ENCODE measurements at places on chromosomes 12 and 14.

DNA sequence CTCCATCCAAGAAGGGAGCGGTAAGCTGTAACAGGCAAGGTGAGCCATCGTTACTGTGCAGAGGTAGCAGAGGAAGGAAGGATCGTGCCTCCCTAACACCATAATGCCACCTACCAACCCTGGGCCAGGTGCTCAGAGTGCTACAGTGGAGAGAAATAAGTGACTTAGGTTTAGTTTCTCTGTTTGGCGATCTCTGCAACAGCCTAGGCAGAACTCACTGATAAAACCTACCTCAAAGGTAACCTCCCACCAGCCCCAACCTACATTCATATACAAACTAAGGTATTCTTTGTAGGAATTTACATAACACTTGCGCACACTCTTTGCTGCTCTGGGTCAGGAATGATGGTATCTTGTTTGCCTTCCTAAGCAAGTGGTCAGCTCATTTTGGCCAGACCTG, 93.4 kb upstream of the TMEM132D start:
- DNase-seq = no peak

DNA sequence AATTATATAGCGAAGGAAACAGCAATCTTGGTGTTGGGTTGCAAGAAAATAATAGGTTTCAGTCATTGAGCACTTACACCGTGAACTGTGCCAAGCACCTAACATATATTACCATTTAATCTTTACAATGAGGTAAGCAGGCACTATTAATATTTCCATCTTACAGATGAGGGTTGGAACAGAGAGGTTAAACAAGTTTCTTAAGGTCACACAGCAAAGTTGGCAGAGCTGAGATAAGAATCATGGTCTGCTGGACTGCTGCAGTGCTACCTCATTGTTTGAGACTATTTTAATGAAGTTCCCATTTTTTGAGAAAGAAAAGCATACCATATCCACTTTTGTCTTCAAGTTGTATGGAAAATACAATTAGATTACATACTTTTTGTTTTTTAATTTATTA, 1.7 kb downstream of the ERG28 start:
- DNase-seq = no peak

- DNase-seq = no peak
Measured at GRCh38 chr14:72847721-72848120, 46.2 kb downstream of the DPF3 start.

- DNase-seq = no peak
Measured at GRCh38 chr12:107661830-107662229, 23.8 kb upstream of the PWP1 start.

DNA sequence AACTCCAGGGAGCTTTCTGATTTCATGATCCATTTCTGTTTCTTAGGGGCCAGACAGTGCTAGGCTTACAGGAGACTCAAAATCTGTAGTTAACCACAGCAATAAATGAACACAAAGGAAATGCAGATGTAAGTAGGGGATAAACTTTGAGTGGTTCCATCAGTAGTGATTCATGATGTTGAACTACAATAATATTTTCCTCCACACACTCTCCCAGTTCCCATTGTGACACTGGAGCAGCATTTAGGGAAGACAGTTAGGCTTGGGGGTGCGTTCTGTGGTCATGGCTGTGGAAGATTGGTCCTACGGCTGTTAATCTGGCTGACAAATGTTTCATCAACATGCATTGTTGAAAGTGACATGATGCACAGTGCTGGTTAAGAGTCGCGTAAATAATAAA, 66.9 kb downstream of the HMGA2 start:
- DNase-seq = no peak

DNA sequence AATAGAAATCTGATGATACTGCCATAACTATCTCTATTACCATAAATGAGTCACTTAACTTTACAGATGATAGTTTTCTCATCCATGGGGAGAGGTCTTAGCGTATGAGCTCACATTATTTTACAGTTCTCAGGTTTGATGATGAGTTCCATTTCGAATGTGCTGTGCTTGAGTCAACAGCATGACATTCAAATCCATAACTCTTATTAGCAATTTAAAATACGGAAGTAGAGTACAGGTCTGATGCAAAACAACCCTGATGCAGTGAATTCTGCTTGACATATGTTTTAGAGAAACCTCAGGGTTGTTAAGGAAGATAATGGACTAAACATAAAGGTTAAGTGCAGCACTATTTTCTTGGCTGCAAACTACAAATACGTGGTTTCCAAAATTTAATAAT, 30.0 kb downstream of the C14orf39 start:
- no peak for DNase-seq

DNA sequence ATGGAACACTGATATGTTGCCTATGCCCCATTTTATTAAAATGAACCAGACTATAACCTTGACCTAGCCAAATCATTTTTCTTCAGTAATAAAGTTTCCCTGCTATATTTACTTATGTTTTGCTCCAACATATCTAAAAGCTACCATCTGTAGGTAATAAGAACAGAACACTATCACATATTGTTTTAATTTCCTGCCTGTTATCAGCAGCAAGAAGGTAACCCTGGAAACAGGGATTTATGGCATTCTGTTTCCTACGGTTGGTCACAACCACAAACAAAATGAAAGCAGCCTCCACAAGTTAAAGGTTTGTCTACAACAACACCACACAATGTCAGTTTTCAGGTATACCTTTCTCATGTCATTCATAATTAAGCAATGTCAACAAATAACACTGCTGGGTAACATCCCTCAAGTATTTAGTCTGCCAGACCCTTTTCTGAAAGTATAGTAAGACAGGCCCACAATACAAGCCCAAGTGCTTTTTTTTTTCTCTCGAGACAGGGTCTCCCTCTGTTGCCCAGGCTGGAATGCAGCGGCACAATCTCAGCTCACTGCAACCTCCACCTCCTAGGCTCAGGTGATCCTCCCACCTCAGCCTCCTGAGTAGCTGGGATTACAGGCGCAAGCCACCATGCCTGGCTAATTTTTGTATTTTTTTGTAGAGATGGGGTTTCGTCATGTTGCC, 25.5 kb downstream of the GCH1 start:
- DNase-seq = no peak

DNA sequence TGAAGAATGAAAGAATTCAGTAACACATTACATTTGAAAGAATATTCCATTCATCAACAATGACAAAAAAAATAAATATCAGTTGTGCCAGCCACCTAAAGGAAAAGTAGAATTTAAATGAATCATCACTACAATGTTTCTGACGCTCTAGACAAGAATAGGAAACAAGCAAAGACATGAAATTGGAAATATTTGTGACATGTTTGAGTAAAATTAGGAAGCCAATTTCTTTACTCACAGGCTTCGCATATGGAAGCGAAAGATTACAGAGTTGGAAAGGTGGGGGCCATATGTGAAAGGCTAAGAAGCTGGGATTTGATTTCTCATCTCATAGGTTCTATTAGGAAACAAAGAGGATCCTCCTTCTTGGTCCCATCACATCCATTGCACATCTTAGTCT, 279.0 kb downstream of the IPO8 start:
- no peak for DNase-seq

DNA sequence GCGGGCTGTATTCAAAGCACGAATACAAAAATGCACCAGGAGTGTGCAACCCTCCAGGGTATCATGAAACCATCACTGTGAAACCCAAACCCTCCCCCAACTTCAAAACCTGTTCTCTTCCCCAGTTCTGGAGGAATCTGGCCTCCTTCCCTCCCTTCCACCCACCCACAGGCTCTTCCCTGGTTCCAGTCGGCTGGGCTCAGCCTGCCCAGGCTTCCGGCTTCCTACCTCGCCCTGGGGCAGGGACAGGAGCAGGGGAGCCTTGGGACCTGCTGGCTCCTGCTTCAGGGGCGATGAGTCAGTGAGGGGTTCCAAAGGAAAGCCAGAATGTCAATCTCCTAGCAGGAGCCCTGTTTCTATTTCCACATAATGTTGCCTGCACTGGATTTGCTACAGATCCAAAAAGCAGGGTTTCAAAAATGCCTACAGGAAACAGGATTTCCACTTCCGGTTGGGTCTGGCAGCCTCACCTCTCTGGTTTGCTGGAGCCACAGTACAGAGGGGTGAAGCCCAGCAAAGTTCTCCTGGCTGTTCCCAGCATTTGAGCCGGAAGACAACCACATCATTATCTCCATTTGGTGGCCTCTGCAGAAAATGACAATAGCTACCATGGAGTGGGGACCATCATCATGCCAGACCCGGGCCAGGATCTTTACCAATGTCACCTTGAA, 278.3 kb downstream of the DPF3 start:
- DNase-seq = no peak

DNA sequence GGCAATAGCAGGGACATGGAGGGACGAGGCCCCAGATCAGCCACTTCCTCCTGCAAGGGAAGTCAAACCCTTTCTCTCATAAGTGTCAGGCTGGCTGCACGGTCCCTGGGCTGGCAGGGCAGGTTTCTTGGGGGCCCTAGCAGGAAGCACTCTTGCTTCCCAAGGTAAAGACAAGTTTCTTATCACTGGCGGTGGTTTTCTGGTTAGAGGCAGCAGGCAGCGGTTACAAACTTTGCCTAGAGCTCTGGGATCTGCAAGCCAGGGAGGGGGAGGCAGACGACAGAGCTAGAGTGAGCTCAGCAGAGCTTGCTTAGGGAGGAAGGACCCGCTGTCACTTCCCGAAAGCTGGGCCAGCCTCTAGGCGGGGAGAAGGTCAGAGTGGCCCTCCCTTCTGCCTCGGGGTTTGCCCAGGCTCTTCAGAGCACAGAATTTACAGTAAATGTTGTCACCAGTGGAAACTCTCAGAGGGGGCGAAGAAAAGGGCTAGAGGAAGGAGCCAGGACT, 20.4 kb downstream of the BATF start:
- no peak for DNase-seq

DNA sequence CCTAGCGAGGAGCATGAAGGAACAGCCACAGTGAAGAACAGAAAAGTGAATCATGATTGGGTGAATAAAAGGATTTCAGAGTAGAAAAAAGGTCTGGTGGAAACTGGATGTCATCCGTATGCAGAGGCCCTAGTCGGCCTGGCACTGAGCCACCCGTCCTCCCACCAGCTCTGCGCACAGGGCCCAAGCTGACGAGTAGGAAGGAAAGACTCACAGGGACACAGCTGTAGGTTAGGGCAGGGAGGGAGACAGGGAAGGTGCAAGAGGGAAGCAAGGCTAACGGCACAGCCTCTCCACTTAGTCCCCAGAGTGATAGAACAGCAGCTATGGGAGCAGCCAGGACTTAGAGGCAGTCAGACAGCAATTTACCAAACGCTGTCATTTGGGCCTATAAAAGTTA, 112.6 kb downstream of the KCNK10 start:
- no peak for DNase-seq

DNA sequence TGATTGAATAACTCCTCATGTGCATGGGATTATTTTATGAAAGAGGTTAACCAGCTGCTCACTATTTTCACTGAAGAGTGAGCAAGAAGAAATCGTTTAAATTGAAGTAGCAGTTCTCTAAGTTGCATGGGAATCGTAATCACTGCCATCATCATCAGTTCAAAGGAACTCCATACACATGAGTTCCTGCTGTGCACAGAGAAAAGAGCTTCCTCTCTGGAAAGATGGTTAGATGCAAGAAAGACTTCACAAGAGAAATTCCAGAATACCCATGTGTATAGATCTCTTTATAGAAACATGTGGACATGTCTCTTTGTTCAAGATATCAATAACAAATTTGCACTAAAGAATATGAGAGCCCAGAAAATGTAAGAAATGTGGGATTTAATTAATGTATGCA, 291.3 kb downstream of the PDZRN4 start:
- DNase-seq = no peak
